DMS53 (cell line): ENCODE measurements at places on chromosomes 3 and 15.

- DNase-seq: no peak
Observed at GRCh38 chr3:154195620-154196356, 74.6 kb downstream of the ARHGEF26 start.

- no peak for DNase-seq
Observed at GRCh38 chr3:187521546-187521945, 148.6 kb downstream of the SST start.

- no peak for DNase-seq
Observed at GRCh38 chr3:196608693-196609092, 30.8 kb upstream of the NRROS start.

- DNase-seq: no peak
Observed at GRCh38 chr3:188486126-188486525, 332.2 kb downstream of the LPP start.

- no peak for DNase-seq
Observed at GRCh38 chr3:27686642-27687041, 35.5 kb downstream of the EOMES start.

GRCh38 chr15:99390667-99391066, 139.4 kb downstream of the LRRC28 start:
- DNase-seq: no peak

DNA sequence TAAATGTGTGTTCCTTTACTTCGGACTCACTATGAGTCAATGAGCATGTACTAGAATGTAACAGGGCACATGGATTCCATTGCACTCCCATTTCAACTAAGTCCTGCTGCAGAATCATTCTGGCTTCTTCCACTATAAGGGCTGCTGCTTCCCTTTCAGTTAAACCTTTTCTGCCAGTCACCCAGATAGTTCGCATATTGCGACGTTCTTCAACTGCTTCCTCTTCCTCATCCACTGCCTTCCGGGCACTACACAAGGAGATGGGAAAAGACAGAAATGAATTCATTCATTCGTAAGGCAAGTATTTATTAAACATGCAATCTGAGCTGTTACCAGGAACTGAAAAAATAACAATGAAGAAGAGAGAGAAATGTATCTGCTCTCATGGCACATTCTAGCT, 55.6 kb downstream of the POLQ start:
- DNase-seq: no peak

DNA sequence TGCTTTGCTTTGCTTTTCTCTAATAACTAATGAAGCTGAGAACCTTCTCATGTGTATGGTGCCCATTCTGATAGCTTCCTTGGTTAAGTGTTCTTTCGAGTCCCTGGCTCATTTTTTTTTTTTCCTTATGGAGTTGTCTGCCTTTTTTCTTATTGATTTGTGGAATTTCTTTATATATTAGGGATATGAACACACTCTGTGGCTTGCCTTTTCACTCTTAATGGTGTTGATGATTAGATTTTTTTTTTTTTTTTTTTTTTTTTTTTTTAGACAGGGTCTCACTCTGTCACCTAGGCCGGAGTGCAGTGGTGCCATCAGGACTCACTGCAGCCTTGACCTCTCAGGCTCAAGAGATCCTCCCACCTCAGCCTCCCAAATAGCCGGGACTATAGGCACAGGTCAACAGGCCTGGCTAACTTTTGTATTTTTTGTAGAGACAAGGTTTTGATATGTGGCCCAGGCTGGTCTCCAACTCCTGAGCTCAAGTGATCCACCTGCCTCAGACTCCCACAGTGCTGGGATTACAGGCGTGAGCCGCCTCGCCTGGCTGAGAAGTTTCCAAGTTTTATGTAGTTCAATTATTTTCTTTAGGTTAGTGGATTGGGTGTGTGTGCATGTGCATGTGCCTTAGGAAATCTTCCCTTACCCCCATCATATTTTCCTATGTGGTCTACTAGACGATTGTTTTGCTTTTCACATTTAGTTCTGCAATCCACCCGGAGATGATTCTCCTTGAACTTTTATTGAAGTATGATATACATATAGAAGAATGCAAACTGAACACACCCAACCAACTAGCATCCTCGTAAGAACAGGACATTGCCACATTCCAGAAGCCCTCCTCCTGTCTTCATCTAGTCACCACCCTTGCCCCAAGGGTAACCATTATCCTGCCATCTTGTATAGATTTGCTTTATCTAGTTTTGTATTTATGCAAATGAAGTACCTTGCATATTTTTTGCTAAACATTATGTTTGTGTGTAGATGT, 1.7 kb upstream of the SNRPA1 start:
- no peak for DNase-seq

DNA sequence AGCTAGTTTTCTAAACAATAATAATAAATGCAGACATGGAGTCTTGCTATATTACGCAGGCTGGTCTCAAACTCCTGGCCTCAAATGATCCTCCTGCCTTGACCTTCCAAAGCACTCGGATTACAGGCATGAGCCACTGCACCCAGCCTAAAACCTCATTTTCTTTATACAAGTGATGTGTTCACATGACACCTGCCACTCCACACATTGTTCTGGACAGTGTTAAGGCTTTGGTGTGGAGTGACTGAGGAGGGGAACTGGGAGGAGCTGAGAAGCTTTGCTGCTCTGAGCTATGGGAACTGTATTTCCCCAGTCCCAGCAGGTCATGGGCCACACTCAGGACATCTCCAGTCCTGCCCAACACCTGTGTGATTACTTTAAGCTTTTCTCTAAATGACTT, 380.0 kb downstream of the LRTM1 start:
- no peak for DNase-seq
